ENCODE measurements at places on chromosomes 2 and 18. TPM values are rescaled to one million over a fixed set of nuclear protein-coding genes. Genes with fewer than 3 reads are reported as not detected.

IL1RL1 gene
- total RNA-seq, result 31.0 TPM

NMUR1 gene
- total RNA-seq, result not detected

GMPPA gene
- total RNA-seq, result 33.9 TPM

RNF181 gene
- total RNA-seq, result 231 TPM
